Purkinje cell (primary cell): ENCODE measurements at places on chromosomes 12 and 14. TPM values are rescaled to one million over a fixed set of nuclear protein-coding genes. Genes with fewer than 3 reads are reported as not detected.

SMOC1 gene
- 0.23 and 0.53 TPM in 2 replicates for polyA plus RNA-seq

KRT83 gene
- not detected in 2 replicates for polyA plus RNA-seq

DYNLL1 gene
- 1,021 and 1,881 TPM in 2 replicates for polyA plus RNA-seq

CLEC2B gene
- polyA plus RNA-seq = 3.9 and 4.6 TPM in 2 replicates

CNTN1 gene
- 115 and 141 TPM in 2 replicates for polyA plus RNA-seq

SLC38A4 gene
- polyA plus RNA-seq = not detected in 2 replicates

LRCOL1 gene
- polyA plus RNA-seq = not detected in 2 replicates

SLC41A2 gene
- 17.0 and 25.6 TPM in 2 replicates for polyA plus RNA-seq

HNF1A gene
- not detected in 2 replicates for polyA plus RNA-seq

KRT6C gene
- polyA plus RNA-seq = not detected in 2 replicates

SARNP gene
- polyA plus RNA-seq = 124 and 157 TPM in 2 replicates

FOXN4 gene
- 0.40 TPM in 1 of 2 replicates, not detected in the other for polyA plus RNA-seq

KDM2B gene
- polyA plus RNA-seq = 3.7 and 6.0 TPM in 2 replicates

L3HYPDH gene
- 4.8 and 9.3 TPM in 2 replicates for polyA plus RNA-seq
